Fibroblast of lung (primary cell): ENCODE measurements at places on chromosomes 5 and 9.

- DNase-seq = no peak
These were observed 303.1 kb upstream of the PTGER4 start for GRCh38 chr5:40376566-40376965.

GRCh38 chr9:90274725-90275124 is 367.9 kb downstream of the DIRAS2 start:
- DNase-seq = no peak

DNA sequence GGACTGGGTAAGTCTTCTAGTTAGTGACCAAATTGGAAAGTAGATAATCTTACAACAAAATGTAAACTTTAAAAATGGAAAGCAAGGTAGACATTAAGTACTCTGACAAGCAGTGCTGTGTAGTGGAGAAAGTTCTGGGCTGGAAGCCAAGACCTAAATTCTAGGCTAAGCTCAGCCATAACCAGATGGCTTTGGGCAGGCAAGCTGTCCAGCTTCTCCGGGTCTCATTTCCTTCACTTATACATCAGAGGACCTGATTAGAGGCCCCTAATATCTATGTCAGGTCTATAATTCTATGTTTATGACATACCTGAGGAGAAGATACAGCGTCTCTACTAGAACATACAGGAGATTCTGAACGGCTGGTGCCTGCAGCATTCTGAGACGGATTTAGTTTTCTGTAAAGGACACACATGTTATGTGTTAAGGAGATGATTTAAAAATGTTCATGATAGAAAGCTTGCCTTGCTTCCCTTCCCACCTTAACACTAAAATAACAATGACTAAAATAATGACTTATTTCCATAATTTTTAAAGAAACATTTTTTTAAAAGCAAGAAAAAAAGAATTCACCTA is 61.2 kb downstream of the ELL2 start:
- peak; percentile 75 for DNase-seq

DNA sequence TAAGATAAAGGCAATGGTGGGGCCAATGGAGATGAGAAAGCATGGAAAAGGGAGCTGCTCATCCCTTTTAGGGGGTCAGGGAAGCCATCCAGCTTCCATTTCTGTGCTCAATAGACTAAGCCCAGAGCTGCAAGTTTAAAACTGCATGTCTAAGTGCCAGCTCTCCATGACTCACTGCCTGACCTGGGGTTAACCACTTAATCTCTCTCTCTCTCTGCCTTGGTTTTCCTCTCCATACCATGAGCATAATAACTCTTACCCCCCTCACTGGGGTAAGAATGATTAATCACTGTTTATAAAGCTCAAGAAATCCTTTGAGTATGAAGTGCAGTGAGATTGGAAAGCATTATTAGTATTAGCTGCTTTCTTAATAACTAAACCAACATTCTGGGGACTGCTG is 1382.4 kb upstream of the WWC1 start:
- peak; percentile 92 for DNase-seq

GRCh38 chr5:144004751-144005150 is 165.7 kb downstream of the YIPF5 start:
- DNase-seq = peak; percentile 16

DNA sequence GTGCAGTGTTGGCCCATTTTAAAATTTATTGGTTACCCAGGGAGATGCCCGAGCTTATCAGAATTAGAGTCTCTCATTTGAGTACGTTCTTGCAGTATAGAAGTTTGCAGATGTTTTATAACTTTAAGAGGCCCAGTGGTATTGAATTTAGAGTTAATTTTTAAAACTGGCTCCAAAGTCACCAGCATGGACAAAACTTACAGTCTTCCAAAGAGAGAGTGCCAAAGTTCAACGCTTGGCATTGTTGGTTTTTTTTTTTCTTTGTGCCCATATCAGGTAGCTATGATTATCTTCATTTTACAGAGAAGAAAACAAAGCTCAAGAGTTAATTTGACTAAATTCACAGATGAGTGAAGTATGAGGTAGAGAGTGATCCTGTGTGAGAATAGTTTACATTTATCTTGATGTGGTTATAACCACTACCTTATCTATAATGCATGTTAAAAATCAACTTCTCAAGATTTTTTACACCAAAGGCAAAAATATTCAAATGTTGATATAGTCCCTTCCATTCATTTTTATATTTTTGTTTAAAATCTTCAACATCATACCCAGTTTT is 273.7 kb upstream of the DMRT1 start:
- DNase-seq = no peak

- DNase-seq = peak; percentile 78
These were observed 160.1 kb upstream of the ZNF608 start for GRCh38 chr5:124906339-124907097.

GRCh38 chr5:80442742-80443141 is 34.9 kb downstream of the ZFYVE16 start:
- no peak for DNase-seq

DNA sequence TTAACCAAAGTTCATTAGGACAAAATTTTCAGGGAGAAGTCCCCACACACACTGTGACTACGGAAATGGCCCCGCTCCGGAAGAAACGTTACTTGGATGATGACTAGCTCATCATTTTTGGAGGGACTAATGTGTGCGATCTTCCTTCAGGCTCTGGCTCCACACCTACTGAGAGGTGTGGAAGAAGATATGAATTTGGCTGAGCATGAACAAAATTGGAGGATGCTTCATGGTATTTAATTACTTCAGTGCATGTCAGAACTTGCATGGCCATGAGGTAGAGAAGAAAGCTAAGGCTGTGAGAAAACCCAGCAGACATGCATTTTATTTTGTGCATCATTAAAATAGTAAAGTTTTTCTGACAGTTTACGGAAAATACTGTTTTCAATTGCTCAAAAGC is 202.1 kb upstream of the TLE4 start:
- DNase-seq = no peak

- peak; percentile 74 for DNase-seq
These were observed 468.8 kb upstream of the DMAC1 start for GRCh38 chr9:8268216-8268878.

DNA sequence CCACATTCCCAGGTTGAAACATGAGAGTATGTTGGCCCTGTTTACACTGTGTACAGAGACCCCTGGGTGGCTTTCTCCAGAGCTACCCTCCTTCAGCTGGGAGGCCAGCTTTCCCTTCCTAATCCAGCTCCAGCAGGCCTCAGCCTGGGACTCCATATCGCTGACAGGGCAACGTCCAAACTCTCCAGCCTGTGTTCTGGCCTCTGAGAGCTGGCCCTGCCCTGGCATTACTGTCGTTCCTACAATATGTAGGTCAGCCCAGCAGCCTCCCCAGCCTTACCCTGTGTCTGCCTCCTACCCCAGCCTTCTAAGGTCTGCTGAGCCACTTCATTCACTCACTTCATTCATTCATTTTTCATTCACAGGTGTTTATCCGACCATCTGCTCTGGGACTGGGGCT is 8.3 kb upstream of the EEIG1 start:
- no peak for DNase-seq
